ENCODE measurements at places on chromosomes 5 and 9.

GRCh38 chr5:4862500-4862899 lies 277.6 kb upstream of the ADAMTS16 start:
- DNase-seq, result no peak

- no peak for DNase-seq
Measured at GRCh38 chr5:119820016-119820415, 190.7 kb downstream of the FAM170A start.

GRCh38 chr9:115850548-115851304 lies 302.9 kb upstream of the PAPPA start:
- DNase-seq, result no peak

DNA sequence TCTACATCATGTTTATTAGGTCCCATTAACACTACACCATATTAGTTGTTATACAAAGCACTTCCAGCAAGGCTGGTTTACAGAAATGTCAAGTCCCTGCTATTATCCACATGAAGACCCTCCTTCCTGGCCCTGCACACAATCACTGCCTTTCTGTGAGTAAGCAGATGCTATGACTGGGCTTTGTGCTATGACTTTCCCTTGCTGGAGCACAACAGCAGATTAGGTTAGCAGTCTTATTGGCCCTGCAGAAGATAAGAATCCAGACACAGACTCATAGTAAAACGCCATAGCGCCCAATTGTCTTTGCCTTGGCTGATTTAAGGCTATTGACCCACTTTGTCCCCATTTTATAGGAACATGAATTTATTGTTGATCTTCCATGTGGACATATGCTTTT lies 228.9 kb upstream of the ACTBL2 start:
- no peak for DNase-seq

DNA sequence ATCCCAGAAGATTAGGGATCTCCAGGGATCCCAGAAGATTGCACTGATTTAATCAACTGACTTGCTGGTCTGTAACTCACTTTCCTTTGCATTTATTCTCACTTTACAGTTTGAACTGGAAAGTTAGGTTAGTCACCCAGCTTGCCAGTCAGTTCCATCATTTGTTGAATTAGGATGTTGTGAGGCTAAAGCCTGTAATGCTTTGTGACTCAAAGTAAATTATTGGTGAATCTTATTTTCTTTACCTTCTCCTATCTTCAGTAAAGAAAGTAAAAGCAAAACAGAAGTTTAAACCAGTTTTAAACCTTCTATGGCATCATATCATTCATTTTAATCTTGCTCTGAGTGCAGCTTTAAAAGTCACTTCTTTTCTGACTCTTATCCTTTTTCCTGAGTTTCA lies 85.8 kb downstream of the SLC44A1 start:
- no peak for DNase-seq

DNA sequence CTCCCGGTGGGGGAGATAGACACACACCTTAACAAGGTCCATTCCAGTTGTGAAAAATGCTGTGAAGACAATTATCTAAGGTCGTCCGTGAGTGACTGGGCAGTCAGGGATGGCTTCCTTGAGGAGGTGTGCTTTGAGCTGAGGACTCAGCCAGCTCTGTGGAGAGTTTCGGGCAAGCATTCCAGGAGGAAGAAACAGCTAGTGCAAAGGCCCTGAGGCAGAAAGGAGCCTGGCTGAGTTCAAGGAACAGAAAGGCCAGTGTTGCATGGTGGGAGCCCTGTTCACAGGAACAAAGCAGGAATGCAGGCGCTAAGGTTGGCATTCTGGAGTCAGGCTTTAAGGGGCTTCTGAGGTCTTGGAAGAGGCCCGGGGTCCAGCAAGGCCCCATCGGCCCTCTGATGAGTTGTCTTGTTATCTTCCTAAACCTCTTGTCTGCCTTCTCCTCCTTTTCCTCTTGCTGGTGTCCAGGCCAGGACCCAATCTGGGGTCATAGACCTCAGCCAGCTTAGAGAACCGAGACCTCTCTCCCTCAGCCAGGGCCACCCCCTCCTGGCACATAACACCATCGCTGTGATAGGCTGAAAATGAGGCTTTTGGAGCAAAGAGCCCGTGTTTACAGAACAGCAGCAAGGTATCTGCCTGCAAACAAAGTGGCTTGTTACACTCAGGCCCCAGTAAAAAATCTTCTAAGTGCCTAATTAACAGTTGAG lies 270.2 kb upstream of the MVB12B start:
- DNase-seq, result no peak

DNA sequence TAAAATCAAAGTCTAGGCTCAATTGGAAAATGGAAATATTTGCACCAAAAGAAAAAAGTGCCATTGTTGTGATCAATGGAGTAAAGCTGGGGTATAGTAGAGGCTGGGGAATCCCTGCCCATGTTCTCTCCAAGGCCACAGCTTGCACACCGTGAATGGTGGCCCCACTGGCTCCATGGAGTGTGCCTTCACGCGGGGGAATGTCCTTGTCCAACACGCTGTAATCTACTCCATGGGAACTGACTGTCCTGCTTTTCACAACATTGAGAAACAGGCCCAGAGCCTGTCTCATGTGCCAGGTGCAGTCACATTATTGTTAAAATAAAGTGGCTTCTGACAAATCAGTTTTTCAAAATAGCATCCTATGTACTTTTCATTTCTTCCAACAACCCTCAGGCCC lies 33.1 kb upstream of the ITGA2 start:
- DNase-seq, result no peak

DNA sequence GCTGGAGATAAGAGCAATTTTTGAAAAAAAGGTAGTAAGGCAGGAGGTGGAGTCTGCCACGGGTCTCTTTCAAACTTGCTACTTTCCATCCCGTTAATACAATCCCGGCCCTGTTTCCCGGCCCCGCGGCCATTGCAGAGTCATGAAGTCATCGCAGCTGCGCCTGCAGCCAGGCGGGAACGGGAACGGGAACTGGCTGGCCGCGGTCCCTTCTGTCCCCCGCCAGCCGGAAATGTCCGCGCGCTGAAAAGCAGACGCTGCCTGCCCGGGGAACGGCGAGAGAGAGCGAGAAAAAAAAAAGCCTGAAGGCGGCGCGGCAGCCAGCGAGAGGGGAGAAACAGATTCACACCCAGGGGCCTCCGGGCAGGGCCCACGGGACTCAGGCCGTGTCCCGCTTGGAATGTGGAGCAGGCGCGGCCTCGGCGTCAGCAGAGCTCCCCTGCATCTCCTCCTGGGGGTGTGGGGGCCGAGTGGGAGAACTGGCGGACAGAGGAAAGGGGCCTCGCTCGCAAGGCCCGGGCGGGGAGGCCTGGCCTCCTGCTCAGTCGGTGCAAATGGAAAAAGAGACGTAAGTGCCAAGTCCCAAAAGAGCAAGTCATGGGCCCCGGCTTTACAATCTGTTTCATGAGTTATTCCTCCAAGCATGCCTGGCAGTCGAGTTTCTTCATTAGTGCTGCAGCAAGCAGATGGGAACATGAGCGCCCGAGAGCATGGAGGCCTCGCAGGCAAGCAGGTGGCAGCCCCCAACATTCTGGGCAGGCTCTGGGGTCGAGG lies 201.2 kb upstream of the GAS1 start:
- DNase-seq, result no peak

- DNase-seq, result peak; percentile 78
Measured at GRCh38 chr5:151080613-151081430, at the start of gene TNIP1. TSS of gene TNIP1 (minus strand) at chr5:151081034. CDS start at chr5:151065095, 15,939 bp downstream.

DNA sequence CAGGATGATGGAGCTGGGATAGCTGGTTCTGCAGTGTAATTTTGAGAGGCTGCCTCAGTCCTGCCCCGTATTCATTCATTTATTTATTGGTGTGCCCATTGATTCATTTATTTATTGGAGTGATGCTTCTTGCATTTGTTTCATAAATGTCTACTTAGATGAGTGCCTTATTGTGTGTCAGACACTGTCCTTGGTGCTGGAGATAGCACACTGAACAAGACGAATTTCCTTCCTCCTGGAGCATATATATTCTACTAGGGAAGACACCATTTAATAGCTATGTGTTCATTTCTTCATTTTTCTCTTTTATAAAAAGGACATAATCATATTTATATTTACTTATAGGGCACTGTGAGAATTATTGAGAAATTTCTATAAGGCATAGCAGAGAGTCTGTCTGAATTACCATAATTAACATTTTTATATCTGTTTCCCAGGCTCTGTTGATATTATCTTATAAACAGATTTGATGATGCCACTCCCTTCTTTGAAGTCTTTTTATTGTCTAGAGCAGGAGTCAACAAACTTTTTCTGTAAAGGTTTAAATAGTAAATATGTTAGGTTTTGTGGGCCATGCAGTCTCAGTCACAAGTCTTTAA lies 433.9 kb upstream of the ZNF608 start:
- no peak for DNase-seq

DNA sequence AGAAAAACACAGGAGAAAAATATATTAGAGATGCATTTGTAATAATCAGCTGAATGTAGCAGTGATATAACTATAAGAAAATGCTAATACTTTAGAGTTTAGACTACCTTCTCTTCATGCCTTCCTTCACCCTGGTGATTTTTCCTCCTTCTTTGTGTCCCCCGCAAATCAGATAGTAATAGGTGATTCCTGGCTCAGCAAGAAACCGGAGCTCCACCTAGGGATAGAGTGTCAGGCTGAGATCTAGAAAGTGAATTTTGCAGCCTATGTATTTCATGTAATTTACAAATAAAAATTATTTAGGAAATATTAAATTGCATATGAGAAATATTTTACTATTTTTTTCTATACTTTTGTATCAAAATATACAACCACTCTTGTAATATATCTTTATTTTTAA lies 109.8 kb upstream of the ST8SIA4 start:
- no peak for DNase-seq

DNA sequence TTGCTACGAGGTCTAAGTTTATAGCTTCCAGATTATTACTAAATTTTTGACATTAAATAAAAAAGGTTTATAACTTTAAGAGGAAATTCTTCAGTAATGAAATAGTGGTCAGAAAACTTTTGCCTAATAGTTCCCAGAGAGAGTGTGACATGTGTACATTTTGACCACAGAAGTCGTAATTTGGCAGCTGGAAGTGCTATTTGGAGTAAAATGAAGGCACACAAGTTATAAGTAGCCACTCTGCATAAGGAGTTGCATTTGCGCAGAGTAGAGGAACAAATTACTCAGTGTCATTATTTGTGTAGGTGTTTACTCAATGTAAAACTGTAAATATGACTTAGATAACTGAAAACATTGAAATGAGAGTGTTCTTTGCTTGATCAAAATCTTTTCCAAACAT lies 408.4 kb downstream of the CCDC171 start:
- no peak for DNase-seq

GRCh38 chr9:6757132-6757455 lies 679 bp upstream of the KDM4C start:
- DNase-seq, result no peak

- DNase-seq, result no peak
Measured at GRCh38 chr5:135248801-135249231, 150.2 kb downstream of the MACROH2A1 start.

GRCh38 chr9:82961504-82962125 lies 101.3 kb downstream of the RASEF start:
- DNase-seq, result no peak

DNA sequence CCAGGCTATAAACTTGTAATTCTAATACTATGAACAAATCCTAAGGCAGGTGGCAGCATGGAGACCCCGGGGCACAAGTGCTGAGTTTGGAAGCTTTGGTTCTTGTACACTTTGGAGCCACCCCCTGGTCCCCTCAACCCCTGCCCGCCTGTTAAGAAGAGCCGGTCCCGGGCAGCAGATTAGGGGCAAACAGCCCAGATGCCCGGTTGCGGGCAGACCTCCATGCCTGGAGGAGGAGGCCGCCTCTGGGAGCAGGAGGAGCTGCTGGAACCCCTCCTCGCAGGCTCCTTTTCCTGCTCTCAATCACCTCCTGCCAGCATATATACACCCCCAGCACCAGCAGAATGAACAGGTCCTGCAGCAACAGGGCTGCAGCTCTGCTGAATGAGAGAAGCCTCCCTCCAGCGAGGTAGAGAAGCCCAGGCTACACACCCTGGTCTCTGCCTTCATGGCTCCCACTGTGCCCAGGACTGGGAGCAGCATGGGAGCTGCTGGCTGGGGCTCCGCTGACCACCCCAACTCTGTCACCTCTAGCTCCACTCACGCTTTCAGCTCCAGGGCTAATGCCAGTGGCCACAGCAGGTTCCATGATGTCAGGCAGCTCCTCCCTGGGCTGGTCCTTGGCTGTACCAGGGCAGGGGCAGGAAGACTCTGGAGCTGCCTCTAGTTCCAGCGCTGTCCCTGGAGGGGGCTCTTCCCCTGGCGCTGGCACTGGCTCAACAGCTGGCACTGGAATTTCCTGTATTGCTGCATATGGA lies 1713.5 kb upstream of the ACO1 start:
- DNase-seq, result no peak

- no peak for DNase-seq
Measured at GRCh38 chr5:58239045-58239444, 220.8 kb downstream of the PLK2 start.

- no peak for DNase-seq
Measured at GRCh38 chr5:160221082-160221481, 8.2 kb upstream of the FABP6 start.

DNA sequence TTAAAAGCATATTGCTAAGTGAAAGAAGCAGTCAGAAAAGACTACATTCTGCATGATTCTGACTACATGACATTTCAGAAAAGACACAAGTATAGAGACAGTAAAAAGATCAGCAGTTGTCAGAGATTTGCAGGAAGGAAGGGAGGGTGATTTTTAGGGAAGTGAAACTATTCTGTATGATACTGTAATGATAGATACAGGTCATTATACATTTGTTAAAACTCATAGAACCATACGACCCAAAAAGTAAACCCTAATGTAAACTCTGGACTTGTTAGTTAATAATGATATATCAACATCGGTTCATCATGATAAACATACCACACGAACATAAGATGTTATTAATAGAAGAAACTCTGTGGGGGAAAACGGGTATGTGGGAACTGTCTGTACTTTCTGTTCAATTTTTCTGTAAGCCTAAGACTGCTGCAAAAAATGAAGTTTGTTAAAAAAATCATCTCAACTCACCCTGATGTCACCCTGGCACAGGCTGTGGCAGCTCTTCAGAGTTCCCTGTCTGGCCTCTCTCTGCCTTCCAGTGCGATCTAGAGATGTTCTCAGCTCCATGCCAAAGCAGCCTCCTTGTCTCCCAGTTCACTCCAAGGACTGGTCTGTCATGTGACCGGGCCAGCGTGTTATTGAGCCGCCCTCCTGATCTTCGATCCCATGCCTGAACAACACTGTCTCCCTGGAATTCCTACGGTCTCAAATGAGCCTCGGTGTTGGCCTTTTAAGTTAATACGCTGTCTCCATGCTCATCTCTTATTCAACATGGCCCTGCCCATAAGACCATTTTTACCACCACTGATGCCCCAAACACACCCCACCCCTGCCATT lies 35.4 kb downstream of the PRLR start:
- no peak for DNase-seq

DNA sequence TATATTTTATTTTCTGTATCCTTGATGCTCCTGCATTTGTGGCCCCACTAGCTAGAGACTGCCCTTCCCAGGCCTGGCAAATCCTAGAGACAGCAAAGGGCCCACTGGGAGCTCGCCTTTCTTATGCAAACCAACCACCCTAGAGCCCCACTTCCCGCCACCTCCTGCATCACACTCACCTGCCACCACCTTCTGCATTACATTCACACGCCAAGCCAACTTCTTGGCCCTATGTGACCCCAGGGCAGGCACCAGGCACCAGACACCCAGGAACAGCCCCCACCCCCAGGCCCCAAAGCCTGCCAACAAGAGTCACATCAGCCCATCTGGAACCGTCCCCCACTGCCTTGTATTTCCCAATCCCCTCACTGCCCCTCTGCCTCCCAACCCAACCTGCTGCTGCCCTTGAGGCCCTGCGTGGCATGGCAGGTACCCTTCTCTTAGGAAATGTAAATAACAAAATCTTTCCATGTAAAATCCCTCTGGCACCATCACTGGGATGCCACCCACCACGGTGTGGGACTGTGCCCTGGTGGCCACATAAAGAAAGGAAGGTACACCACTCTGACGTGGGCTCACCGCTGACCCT lies 22.0 kb downstream of the ROR2 start:
- DNase-seq, result no peak

Measured in GOT3 (cell line).